Fibroblast of pulmonary artery (primary cell): ENCODE measurements at places on chromosomes 16 and 17.

DNA sequence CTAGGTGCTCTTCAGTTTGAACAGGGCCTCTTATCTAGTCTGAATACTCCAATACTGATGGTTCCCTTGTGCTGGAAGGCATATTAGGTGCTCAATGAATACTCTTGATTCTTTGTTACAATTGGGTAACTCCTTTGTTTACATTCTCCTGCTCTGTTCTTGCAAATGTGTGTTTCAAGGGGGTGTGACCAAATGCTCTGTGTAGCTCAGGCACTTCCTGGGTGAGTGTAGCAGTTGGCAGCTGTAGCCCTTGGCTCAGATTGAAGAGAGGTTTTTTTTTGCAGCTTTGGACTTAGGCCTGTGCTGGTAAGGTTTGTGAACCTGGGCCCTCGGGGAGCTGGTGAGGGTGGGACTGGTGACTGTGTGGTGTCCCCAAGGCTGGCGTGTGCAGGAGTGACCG, 20.2 kb downstream of the TBCD start:
- DNase-seq = peak; percentile 81

DNA sequence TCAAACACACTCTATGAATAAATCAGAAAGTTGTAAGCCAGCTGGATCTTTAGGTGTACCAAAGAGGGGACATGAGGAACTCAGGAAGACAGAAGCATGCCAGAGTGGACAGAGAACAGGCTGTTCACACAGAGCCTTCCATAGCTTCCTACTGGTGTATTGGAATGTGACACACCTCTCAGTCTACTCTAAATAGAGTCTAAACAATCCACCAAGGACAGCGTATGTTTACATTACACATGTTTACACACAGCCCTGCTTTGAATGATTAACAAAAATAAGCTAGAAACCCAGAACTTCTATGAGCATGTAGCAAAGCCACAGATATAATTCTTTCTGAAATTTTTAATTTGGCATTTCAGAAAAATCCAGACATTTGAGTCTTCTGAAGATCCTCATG, 1279.0 kb upstream of the CDH8 start:
- no peak for DNase-seq

- peak; percentile 9 for DNase-seq
These were observed 55.9 kb downstream of the C17orf67 start for GRCh38 chr17:56777859-56778258.

GRCh38 chr17:45824901-45825492, 19.7 kb upstream of the SPPL2C start:
- DNase-seq = no peak

GRCh38 chr16:57576429-57576870, 34.0 kb downstream of the ADGRG5 start:
- peak; percentile 78 for DNase-seq

GRCh38 chr17:77247609-77248008, 106.8 kb downstream of the SEC14L1 start:
- DNase-seq = no peak

DNA sequence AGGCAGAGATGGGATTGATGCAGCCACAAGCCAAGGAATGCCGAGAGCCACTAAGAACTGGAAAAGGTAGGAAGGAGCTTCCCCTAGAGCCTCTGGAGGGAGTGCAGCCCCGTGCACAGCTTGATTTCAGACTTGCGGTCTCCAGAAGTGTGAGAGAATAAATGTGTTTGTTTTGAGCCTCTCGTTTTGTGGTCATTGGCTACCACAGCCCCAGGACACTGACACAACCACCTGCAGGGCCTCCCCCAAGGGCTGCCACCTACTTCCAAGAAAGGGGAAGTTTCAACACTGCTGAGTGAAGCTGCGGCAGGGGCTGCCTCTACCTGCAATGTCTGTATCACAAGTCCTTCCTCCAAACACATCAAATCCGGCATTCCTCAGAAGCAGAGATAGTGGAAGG, 346.9 kb downstream of the C16orf95 start:
- no peak for DNase-seq

DNA sequence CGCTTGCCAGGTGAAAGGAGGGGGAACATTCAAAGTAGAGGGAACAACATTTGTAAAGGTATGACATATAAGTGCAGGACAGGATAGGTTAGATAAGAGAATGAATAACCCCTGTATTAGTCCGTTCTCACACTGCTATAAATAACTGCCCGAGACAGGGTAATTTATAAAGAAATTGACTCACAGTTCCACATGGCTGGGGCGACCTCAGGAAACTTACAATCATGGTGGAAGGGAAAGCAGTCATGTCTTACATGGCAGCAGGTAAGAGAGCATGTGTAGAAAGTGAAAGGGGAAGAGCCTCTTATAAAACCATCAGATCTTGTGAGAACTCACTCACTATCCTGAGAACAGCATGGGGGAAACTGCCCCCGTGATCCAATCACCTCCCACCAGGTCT, 223.8 kb downstream of the SOX9 start:
- no peak for DNase-seq

DNA sequence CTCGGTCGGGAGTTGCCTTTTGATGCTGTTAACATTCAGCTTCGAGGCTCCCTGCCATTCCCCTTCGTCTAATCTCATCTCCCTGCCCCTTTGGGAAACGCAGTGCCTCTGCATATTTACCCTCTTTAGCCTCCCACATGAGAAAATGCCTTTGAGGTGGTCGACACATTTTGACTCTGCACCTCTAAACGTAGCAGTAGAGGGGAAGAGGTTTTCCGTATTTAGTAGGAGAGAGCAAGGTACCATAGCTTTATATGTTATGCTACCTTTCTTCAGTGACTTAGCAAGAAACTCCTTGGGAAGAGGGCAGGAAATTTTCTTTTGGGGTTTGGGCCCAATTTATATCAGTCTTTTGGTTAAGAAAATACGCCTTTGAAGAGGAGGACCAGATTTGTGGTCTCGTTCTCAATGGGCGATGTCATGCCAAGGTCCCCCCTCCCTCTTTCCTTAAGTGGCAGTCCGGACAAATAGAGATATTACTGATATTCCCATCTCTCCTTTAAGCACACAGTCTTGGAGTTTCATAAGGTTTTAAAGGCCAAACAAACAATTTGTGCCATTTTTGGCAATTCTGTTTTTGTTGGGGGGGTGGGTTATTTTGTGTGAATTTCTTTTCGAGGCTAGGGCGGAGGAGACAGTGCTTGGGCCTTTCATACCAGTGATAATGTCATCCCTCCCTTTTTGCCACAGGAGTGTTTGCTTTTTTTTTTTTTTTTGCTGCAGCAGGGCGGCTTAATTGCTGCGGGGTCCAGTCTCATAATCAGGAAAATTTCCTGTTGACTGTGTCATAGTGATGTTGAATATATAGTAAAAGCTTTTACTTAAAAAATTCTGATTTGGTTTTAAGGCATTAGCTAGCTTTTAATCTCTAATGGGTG, 1.5 kb downstream of the PAFAH1B1 start:
- no peak for DNase-seq

DNA sequence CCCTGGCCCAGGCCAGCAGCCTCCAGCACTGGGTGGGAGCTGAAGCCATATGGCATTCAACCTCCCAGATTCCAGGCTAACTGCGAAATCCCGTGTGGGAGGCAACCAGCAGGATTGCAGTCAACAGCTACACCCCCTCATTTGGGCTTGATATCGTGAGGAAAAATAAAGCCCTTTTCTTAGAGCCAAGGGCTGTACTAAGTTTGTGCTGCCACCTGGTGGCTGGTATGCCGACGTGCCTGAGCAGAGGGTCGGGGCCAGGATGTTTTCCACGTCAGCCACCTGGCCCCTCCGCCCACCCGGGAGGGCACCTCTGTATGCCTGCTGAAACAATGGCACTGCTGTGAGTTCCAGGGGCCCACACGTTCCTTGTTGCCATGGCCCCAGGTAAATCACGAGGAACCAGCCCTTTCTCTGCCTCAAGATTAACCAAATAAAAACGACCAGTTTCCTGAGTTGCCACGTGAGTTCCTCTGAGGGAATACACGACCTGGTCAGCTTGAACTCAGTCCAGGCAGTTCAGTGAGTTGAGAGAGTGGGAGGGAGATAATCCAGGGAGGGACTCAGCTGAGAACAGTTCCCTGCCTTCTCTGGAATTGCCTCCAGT, 9.0 kb downstream of the TMEM98 start:
- DNase-seq = peak; percentile 93

DNA sequence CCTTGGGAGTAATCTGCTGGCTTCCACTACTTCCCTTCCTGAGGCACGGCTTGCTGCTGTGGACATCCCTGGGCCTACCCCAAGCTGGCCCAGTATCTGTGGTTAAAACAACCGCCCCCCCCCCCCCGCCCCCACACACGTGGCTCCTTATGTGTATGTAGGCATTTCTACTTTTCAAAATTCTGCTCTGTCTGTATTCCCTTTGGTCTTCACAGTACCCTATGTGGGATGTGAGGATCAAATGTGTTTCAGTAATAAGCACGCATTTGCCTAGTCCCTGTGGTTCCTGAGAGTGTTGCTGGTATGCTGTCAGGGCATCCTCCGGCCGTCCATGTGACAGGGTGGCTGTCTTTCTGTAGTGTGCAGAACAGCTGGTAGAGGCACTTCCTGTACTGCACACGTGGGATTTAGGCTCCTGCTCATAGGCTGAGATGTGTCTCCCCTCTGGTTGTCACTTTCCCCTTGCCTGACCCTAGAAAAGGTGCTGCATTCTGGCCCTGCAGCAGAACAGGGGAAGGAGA, 2.2 kb downstream of the NT5M start:
- no peak for DNase-seq

GRCh38 chr17:63476854-63477479, at the start of gene ACE:
TSS of gene ACE (plus strand) at chr17:63477061. CDS start at chr17:63477095, 34 bp downstream.
- no peak for DNase-seq

GRCh38 chr17:15119968-15120367, 145.2 kb downstream of the PMP22 start:
- DNase-seq = no peak

DNA sequence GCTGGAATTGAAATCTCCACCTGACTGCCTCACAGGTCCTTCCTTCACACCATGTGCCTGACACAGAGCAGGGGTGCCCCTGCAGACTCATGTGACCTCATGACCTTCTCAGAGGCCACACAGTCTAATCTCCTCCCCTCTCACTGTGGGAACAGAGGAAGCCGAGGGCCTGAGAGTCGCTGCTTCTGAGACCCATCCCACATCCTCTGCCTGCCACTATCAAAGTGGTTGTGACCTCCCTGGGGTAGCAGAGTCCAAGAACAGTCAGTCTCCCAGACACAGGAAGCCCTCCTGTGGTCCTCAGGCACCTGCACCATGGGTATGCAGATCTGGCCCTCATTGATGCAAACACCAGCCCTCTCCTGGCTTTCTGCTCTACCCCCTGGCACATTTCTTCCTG, 78.5 kb downstream of the RAB11FIP4 start:
- DNase-seq = no peak
